Tibial nerve (tissue), 4 donors: ENCODE measurements at places on chromosomes 5 and 9. TPM values are rescaled to one million over a fixed set of nuclear protein-coding genes. Genes with fewer than 3 reads are reported as not detected.

GRCh38 chr5:23639326-23639725 lies 131.9 kb downstream of the PRDM9 start:
- no peak for DNase-seq
- no peak overlapping the region for H3K4me3 ChIP-seq
- H3K4me1 ChIP-seq, result no peaks in the 10 kb centered on the region

DNA sequence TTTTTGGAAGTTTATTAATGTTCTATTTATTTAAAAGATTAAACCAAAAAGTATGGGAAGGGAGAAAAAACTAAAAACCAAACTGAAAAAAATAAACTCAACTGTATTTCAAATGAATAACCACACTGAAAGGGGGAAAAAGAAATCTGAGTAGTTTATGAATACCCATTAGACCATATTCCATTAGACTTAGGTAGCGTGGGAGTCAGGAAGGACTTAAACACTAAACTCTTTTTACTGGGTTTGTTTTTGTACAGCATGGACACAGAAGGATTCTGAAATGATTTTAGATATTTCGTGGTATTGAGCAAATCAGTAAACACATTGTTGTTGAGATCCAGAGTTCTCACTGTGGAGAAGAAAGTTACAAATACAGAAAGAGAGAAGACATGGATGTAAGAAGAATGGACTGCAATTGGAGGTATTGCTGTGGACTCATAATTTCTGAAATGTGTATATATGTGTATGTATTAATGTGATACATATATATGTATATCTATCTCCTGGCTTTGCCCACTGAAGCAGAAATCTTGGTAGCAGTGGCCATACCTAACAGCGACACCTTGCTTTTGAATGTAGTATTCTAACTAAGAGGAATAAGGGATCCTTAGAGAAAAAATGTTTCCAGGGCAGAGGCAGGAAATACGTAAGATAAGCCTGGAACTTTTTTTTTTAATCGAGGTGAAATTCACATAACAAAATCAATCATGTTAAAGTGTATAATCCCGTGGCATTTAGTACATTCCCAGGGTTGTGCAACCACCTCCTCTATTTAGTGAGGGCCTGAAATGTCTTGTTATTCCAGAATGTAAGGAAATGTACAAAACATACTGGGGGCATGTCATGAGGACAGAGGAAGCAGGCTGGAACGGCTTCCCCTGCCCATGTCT lies 228.8 kb downstream of the SMARCA2 start:
- H3K36me3 ChIP-seq, result no peaks in the 10 kb centered on the region
- H3K4me1 ChIP-seq, result no peaks in the 10 kb centered on the region
- H3K4me3 ChIP-seq, result no peak overlapping the region
- H3K27me3 ChIP-seq, result no peaks in the 10 kb centered on the region
- no peak overlapping the region for H3K27ac ChIP-seq
- no peak for DNase-seq

DNA sequence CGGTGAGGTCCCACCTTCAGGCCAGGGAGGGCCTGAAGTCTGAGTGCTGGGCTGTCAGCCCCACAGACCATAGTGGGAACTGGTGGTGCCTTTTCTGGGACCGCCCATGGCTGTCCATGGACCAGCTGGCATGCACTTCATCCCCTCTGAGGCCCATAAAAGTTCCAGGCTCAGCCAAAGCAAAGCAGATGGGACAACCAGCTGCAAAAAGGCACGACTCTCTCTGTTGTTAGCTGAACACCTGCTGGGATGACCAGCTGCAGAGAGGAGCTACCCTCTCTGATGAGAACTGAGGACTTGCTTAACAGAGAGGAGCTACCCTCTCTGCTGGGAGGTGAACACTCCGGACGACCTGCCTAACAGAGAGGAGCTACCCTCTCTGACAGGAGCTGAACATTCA lies 844.3 kb upstream of the DMAC1 start:
- no peaks in the 10 kb centered on the region for H3K27me3 ChIP-seq
- no peak overlapping the region for H3K27ac ChIP-seq
- H3K4me3 ChIP-seq, result no peak overlapping the region
- DNase-seq, result no peak
- no peaks in the 10 kb centered on the region for H3K4me1 ChIP-seq
- H3K36me3 ChIP-seq, result no peaks in the 10 kb centered on the region

- no peak overlapping the region for H3K4me3 ChIP-seq
- no peak overlapping the region for H3K27ac ChIP-seq
- no peaks in the 10 kb centered on the region for H3K4me1 ChIP-seq
- no peak for DNase-seq
- H3K27me3 ChIP-seq, result no peaks in the 10 kb centered on the region
- no peaks in the 10 kb centered on the region for H3K36me3 ChIP-seq
These were observed 8.6 kb downstream of the PCA3 start for GRCh38 chr9:76772686-76773445.

- H3K4me1 ChIP-seq, result peaks cover 3% of the 10 kb centered on the region
- peak overlapping the region; percentile 90 for H3K27ac ChIP-seq
- no peaks in the 10 kb centered on the region for H3K27me3 ChIP-seq
- DNase-seq, result no peak
- no peaks in the 10 kb centered on the region for H3K36me3 ChIP-seq
These were observed 8.4 kb downstream of the EEIG1 start for GRCh38 chr9:127972236-127972871.

The GRM6 gene
- not detected for total RNA-seq

- no peaks in the 10 kb centered on the region for H3K27me3 ChIP-seq
- H3K27ac ChIP-seq, result no peak overlapping the region
- H3K4me1 ChIP-seq, result no peaks in the 10 kb centered on the region
- no peaks in the 10 kb centered on the region for H3K36me3 ChIP-seq
These were observed 157.5 kb upstream of the MAP1B start for GRCh38 chr5:71949772-71950171.

DNA sequence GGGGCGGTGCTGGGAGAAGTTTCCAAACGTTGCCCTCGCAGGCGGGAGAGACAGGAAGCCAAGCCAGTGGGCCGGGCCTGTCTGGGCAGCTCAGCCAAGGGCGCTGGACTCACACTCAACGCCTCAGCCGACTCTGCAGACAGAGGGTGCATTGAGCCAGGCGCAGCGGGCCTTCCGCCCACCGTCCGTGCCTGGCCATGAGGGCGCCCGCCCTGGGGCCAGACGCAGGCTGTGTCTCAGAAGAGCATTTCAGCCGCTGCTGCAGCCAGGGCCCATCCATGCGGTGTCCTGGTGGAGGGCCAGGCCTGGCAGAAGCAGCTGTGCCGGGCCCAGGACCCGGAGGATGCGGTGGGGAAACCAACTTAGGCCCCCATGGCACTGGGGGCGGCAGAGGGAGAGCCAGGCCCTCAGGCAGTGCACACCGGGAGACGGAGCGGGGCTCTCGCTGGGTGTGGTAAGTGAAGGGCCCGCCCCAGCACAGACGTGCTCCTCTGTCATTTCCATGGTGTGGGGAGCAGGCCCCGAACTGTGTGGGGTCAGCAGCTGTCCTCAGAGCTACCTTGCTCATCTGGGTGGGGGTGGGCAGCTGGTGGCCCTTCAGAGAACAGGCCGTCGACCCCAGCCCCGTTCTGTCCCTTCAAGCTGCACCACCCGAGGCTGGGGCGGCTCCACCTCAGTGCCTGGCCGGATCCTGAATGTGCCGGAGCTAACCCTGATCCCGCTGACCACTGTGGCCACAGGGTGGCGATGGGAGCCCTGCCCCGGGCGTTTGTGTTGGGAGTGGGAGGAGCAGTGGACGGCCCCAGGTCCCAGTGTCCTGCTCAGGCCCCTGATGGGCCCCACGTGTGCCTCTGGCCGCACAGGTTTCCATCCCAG lies 18.0 kb downstream of the DNLZ start:
- H3K27ac ChIP-seq, result peak overlapping the region; percentile 91
- peak overlapping the region; percentile 29 for H3K4me3 ChIP-seq
- DNase-seq, result peak; percentile 67
- H3K4me1 ChIP-seq, result peaks cover 54% of the 10 kb centered on the region

The BHMT gene
- 4.1 TPM for total RNA-seq

- no peaks in the 10 kb centered on the region for H3K27me3 ChIP-seq
- H3K27ac ChIP-seq, result no peak overlapping the region
These were observed 168.1 kb downstream of the KDM4C start for GRCh38 chr9:6925836-6926235.

GRCh38 chr5:120457839-120458507 lies 6.1 kb upstream of the PRR16 start:
- no peak overlapping the region for H3K27ac ChIP-seq
- H3K4me1 ChIP-seq, result peaks cover 11% of the 10 kb centered on the region
- peak; percentile 48 for DNase-seq
- H3K4me3 ChIP-seq, result peak overlapping the region; percentile 33
- no peaks in the 10 kb centered on the region for H3K36me3 ChIP-seq

DNA sequence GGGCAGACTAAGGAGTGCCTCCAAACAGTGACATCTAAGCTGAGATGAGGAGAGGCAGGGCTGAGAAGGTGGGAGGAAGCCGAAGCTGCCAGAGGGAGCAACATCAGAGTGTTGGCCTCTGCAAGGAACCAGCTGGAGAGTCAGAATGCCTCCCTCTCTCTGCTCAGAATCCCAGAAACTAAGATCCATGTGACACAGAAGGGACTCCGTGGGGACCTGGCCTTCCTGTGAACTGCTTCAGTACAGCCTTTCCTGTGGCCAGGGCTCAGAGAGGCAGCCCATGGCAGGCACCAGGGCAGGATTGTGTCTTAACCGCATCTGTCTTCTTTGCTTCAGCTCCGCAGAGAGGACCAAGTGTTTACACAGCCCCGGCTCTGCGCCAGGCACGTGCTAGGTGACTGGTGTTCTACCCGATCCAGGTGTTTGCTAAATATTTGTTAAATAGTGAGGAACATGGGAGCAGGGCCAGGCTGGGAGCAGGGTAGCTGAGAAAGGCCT lies 33.5 kb downstream of the KCNMB1 start:
- no peaks in the 10 kb centered on the region for H3K36me3 ChIP-seq
- no peak overlapping the region for H3K27ac ChIP-seq
- no peaks in the 10 kb centered on the region for H3K27me3 ChIP-seq
- no peak for DNase-seq
- no peak overlapping the region for H3K4me3 ChIP-seq
- no peaks in the 10 kb centered on the region for H3K4me1 ChIP-seq
